Activated T-cell treated with anti-CD3 and anti-CD28 coated beads, Interleukin-2, amount 50 U/mL, for 4 hours (primary cell): ENCODE measurements at places on chromosomes 6 and 20. TPM values are rescaled to one million over a fixed set of nuclear protein-coding genes. Genes with fewer than 3 reads are reported as not detected.

GRCh38 chr6:7759320-7759719, 33.4 kb downstream of the BMP6 start:
- no peak for DNase-seq

GRCh38 chr6:83433177-83433576, 2.3 kb upstream of the ME1 start:
- DNase-seq = no peak

GRCh38 chr6:82227770-82228169, 19.8 kb downstream of the IBTK start:
- no peak for DNase-seq

DNA sequence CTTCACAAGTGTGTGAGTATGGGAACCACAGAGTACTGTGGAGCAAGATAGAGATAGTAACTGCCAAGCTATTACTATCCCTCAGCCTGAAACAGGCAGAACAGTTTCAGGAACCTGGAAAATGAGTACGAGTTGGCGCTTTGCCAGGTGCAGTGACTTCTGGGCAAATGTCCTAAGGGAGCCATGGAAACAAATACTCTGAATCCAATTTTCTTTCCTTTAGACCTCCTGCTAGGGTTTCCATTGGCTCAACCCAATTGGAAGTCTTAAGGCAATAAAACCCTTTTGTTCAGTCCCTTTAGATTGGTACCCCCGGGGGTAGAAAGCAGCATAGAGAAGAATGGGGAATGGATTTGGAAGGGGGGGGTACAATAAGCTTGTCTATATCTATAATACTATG, 205.0 kb upstream of the EPHA7 start:
- DNase-seq = no peak

DNA sequence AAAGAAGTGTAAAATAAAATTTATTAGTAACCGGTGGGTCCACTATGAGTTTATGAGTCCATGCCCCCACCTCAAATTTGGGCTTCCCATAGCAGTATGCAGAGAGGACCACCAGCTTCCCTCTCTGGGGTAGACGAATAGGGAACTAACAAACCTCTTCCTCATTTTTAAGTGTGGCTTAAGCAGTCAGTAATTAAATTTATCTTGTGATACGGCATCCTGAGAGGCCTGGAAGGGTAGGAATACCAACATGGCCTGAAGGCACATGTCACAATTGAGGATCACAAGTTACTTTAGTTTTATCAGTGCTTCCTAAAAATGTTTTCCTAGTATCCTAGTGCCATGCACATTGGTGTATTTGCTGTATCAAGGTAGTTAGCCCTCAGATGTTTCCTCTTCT, 239.9 kb downstream of the HIVEP2 start:
- no peak for DNase-seq

GRCh38 chr6:116388924-116389323, 18.2 kb downstream of the DSE start:
- no peak for DNase-seq

- DNase-seq = no peak
Observed at GRCh38 chr6:75204959-75205775, 686 bp downstream of the COL12A1 start.

Gene SMPDL3A
- not detected for total RNA-seq

Gene C6orf58
- total RNA-seq = not detected

Gene GSTA3
- not detected for total RNA-seq

Gene RBL1
- total RNA-seq = 53.9 TPM

Gene TNXB
- total RNA-seq = 1.1 TPM

Gene SAMD5
- not detected for total RNA-seq

Gene LY6G5B
- 22.9 TPM for total RNA-seq
